ENCODE measurements at places on chromosomes 5 and 9.

GRCh38 chr9:106860721-106861639 lies 2.0 kb upstream of the ZNF462 start:
- DNase-seq: no peak

DNA sequence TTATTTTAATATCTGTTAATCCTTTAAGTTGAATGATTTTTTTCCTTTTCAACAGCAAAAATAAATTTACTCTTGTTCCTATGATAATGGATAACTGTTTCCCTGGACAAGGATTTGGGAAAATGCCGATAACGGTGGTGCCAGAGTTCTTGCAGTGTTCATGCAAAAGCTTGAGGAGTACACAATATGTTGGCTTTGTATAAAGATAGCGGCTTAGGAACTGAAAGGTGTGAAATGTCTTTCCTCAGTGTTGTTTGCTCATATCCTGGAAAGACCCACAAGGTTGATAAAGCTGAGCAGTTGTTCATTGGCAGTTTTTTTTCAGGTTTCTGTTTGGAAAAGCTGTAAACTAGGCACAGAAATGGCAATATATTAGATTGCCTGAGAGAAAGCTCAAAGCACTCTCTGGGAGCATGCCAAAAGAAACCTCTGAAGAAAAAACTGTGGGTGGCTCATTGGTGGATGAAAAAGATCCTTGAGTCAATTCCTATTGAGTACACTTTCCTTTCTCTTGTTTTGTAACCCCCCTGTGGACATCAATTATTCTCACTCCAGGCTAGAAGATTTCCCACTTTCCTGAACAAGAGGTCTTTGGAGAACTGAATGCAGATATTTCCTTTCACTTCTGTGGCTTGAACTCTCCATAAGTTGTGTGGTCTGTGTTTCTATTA lies 117.2 kb upstream of the RGMB start:
- DNase-seq: no peak

DNA sequence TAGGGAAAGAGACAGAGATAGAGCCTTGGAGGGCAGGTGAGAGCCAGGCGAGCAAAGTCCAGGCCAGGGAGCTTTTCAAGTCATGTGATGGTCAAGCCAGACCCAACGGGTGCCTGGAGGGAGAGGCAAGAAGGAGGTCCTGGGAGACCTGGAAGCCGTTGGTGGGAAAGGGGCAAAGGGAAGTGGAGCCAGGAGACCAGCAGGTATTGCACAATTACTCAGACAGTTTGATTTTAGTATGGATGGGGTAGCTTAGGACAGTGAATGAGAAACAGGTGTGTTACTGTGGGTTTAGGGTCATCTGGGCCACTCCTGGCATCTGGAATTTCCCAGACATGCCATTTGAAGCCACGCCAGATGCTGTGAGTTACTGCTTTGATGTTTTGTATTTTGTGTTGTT lies 5.1 kb downstream of the SECISBP2 start:
- DNase-seq: no peak

- no peak for DNase-seq
Measured at GRCh38 chr9:116574027-116574679, 113.0 kb upstream of the TRIM32 start.
